ENCODE measurements at places on chromosomes 5 and 9. TPM values are rescaled to one million over a fixed set of nuclear protein-coding genes. Genes with fewer than 3 reads are reported as not detected.

The PAPPA gene
- total RNA-seq: 5.7 TPM

The PRR7 gene
- 1.00 TPM for total RNA-seq

GRCh38 chr9:137162505-137163364 lies 7.1 kb downstream of the LRRC26 start:
- DNase-seq: no peak

The SPATA31A3 gene
- total RNA-seq: not detected

The NR2F1 gene
- total RNA-seq: 71.5 TPM

The PCDHGB3 gene
- 2.7 TPM for total RNA-seq

GRCh38 chr5:93741136-93741811 lies at the start of gene POU5F2:
POU5F2 (minus strand) TSS chr5:93741600; CDS start chr5:93741563, 37 bp downstream.
- no peak for DNase-seq

The PDLIM4 gene
- 23.1 TPM for total RNA-seq

GRCh38 chr9:91500509-91501014 lies 76.9 kb upstream of the NFIL3 start:
- no peak for DNase-seq

- DNase-seq: no peak
These were observed 102.5 kb downstream of the CAMSAP1 start for GRCh38 chr9:135804581-135805421.

The COL23A1 gene
- total RNA-seq: 0.55 TPM

DNA sequence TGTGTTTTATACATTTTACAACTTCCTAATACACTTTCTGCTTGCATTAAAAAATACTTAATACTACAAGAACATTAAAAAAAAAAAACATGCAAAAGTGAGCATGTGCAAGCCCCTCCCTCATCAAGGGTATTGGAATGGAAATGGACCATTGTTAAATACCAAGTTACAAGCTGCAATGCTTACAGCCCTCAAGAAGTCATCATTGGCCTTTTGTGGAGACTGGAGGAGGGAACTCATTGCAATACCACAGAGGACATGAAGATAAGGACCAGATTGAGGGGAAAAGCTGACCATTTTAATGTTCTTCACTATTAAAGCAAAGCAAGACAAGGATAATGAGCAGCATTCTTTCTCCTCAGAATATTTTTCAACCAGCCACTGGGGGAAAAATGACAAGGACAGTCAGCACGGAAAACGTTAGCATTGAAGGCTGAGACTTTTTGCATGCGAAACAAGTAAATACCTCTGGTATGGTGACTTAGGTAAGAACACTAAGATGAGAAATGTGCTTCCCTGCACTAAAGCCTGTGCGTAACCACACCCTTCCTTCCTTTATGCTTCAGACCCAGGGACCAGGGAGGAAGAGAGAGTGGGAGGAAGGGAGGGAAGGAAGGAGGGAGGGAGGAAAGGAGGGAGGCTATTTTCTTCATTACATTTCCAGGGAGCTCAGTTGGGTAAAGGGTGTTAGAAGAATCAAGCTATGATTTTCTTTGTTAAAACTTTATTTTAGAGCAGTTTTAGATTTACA lies 141.1 kb upstream of the RAPGEF1 start:
- DNase-seq: no peak

The LCN9 gene
- total RNA-seq: not detected

The PCDHA9 gene
- 0.22 TPM for total RNA-seq

The IL3 gene
- total RNA-seq: not detected

GRCh38 chr5:106303911-106304310 lies 1366.8 kb downstream of the EFNA5 start:
- no peak for DNase-seq

The GARIN3 gene
- total RNA-seq: not detected

DNA sequence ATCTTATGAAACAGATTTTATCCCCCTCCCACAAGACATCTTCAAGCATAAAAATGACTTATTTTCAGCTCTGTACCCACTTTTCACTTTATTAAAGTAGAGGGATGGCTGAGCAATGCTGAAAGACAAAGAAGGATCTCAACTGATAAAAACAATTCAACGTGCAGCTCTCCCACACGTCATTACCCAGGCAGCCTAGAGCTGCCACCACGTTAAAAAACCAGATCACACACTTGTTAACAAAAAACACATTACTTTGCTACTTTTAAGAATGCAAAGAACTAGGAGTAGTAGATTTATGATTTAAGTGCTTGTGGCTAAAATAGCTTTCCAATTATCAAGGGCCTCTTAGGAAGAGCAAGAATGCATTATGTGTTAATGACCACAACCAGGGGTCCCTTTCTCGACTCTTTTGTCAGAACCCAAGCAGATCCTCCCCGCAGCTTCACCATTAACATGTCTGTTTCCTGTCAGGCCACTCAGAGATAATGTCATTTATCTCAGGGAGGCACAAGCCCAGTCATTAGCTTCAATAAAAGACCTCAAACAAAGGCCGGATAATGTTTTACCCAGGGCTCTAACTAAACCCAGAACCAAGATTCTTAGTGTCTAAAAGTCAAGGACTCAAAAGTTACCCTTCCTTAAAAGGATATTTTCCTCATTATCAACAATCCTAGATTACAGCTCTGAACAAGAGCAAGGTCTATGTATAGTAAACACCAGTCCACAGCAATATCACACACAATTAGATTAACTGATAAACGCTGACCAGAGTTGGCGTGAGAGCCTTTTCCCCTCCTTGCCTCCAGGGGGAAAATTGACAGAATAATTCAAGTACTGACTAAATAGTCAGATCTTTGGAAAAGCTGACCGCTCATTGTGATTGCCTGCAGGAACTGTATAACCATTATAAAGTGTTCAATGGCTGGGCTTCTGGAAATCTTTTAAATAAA lies 7.5 kb downstream of the ZNF608 start:
- DNase-seq: no peak

- no peak for DNase-seq
These were observed 370.7 kb downstream of the MTRR start for GRCh38 chr5:8239646-8240045.

DNA sequence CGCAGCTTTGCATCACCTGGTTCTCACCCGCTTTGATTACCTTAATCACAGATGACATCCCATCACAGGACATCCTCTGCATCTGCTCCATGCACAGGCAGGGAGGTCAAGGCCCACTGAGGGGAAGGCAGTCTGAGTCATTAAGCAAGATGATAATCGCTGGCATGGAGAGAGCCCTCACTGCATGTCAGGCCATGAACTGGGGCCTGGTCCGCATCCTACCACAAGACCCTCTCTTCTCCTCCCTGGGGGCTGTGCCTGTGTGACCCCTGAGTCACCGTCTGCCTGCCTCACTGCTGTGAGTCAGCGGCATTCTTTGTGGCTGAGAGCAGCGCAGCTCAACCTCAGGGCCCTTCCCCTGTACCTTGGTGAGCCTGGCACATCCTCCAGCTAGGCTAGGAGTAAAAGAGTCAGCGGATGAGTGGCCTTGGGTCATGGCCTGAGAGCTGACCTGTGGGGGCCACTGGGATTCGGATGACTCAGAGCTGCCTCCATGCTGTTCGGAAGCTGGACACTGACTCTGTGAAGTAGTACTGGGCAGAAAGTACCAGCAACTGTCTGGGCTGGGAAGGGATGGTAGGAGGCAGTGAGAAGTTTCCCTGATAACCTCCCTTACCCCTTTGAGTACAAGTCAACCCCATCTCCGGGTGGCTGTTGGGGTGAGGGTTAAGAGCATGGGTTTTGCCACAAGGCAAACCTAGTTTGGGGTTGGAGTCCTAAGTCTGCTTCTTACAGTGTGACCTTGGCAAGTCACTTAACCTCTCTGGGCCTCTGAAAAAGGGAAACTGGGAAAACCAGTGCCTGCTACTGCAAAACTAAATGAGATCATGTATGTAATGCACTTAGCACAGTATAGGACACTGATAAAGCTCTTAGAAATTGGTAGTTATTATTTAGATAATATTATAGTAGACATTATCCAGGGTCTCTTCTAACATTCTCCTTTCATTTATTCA lies 14.6 kb upstream of the ARSI start:
- DNase-seq: peak; percentile 77

DNA sequence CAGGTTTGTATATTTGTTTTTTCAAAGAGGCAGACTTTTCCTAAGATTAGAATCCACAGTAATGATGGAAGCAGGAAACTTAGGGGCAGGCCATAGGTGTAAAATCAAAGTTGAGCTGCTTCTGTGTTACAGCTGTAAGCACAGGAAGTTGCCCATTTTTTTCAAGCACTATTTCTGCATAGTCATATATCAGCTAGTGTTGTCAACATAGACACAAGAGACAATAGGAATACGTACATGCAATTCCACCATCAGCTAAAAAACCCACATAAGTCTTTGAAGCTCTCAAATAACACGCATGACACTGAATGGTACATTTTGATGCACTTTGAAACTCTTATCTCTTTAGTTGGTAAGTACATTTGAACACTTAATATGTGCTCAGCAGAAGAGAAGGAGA lies 20.2 kb upstream of the SMIM15 start:
- DNase-seq: no peak

GRCh38 chr5:132209131-132209530 lies 18.5 kb downstream of the P4HA2 start:
- DNase-seq: no peak

DNA sequence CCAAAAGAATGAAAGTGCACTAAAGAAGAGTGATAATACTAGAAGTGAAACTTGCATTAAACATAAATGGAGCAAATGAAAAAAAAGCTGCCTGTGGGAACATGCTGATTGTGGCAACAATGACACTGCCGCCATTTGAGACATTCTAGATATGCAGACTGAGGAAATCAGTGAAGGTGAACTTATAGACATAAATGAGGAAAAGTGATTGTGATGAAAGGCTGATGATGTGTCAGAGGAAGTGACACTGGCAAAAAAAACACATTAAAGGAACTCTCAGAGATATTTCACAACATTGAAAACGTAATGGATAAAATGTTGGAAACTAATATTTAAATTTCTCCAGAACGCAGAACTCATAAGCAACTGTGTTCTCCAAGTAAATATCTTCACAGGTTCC lies 1.2 kb downstream of the ERCC8 start:
- DNase-seq: no peak

DNA sequence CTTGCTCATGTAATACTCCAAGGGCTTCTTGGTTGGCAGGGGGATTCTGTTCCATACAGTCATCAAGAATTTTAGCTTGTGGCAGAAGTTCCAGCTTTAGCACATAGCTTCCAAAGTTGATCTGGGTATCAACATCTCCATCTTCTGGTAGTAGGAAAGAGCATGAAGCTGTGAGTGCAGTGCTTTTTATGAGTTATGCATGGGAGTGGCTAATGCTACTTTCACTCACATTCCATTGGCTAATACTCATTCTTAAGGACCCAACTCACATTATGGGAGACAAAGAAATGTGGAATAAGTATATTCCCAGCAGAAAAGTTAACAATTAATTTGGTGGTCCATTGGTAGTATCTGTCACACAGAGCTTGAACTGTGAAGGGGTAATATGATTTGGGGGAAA lies 194.2 kb upstream of the CHD1 start:
- no peak for DNase-seq

The SLC2A6 gene
- 3.9 TPM for total RNA-seq

GRCh38 chr5:74639807-74640449 lies 600 bp downstream of the ENC1 start:
- no peak for DNase-seq

The FOXI1 gene
- total RNA-seq: not detected

The CD14 gene
- total RNA-seq: 224 TPM

The HAVCR1 gene
- 0.29 TPM for total RNA-seq

- DNase-seq: no peak
These were observed 175.0 kb downstream of the AUH start for GRCh38 chr9:91186632-91187108.

The IGIP gene
- total RNA-seq: 13.3 TPM

The S100Z gene
- 0.90 TPM for total RNA-seq

- no peak for DNase-seq
These were observed 138.6 kb downstream of the ARL15 start for GRCh38 chr5:54171645-54172384.

- no peak for DNase-seq
These were observed 82.8 kb downstream of the CAAP1 start for GRCh38 chr9:26809795-26810194.

- no peak for DNase-seq
These were observed 6.9 kb downstream of the FNBP1 start for GRCh38 chr9:130036099-130036498.

DNA sequence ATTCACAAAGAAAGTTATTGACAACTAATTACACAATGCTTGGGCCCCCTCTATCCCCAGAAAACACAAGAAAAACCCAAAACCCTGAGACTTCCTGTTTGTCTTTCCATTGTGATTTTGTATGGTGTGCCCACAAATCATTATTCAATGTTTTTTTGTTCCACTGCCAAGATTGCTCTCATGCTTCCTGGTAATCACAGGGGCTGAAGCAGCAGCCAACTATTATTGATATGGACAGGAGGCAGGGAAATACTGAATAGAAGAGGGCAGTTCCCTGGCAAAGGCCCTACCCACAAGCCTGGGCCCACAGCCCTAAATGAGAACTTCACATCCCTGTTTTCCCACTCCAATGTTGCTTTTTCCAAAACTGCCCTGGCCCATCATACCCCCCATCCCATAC lies 21.5 kb upstream of the RFK start:
- DNase-seq: no peak

The CATSPER3 gene
- 0.61 TPM for total RNA-seq

- DNase-seq: no peak
These were observed 482.7 kb downstream of the GABRG2 start for GRCh38 chr5:162550236-162550635.

The PRUNE2 gene
- 13.9 TPM for total RNA-seq

The PBX3 gene
- total RNA-seq: 28.8 TPM

GRCh38 chr9:111744363-111744762 lies 50.4 kb downstream of the SHOC1 start:
- no peak for DNase-seq

DNA sequence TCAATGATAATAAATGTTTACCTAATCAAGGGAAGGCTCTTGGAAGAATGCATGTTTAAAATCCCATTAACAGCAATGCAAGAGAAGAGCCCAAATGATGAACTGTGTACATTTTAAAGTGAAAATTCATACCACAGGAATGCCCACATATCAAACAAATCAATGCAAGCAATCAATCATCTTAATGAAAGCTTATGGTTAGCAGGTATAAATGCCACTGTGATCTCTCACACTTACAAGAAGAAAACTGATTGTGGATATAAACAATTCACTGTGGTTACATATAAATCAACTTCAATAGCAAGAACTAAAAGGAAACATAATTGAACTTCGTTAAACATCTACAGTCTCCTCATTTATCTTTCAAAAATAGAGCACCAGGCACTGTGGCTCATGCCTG lies 161.0 kb upstream of the RORB start:
- DNase-seq: no peak

The PLPP7 gene
- 13.9 TPM for total RNA-seq

DNA sequence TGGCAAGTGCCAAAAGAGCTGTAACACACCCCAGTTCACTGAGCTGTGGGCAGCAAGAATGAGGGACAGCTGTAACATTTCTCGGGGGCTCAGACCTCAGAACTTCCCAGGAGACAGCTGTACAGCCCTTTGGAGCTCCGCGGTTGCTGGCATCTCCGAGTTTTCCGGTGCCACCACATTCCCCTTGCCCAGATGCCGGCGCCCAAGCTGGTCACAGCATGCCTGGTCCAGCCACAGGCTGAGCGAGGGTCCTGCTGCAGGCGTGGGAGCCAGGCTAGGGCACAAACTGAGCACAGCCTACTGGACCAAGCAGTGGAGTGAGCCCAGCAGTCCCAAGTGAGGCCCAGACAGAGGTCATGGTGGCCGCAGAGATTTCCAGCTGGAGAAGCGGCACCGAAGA lies 797.7 kb upstream of the EDIL3 start:
- peak; percentile 65 for DNase-seq

GRCh38 chr5:14308384-14309154 lies 165.4 kb downstream of the TRIO start:
- DNase-seq: no peak

The LRRTM2 gene
- total RNA-seq: 1.3 TPM
